ENCODE measurements at places on chromosomes 4 and X.

DNA sequence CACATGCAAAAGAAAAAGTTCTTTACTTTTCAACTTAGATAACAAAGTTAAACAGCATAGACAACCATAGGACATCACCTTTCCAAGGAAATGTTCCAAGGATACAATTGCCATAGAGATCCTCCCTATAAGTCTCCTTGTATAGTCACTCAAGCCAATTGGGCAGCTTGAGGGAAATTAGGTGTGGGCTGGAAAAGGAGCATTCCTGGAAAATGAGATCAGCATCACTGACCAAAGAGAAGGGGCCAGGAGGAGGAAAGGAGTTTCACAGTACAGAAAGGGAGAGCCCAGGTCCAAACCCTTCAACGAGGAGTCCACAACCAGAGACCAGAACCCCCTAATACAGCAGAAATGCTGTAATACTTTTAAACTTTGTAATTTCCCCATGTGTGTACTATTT lies 91.5 kb upstream of the PPARGC1A start:
- DNase-seq, result no peak

- no peak for DNase-seq
Observed at GRCh38 chrX:13581554-13581953, 12.2 kb downstream of the EGFL6 start.

DNA sequence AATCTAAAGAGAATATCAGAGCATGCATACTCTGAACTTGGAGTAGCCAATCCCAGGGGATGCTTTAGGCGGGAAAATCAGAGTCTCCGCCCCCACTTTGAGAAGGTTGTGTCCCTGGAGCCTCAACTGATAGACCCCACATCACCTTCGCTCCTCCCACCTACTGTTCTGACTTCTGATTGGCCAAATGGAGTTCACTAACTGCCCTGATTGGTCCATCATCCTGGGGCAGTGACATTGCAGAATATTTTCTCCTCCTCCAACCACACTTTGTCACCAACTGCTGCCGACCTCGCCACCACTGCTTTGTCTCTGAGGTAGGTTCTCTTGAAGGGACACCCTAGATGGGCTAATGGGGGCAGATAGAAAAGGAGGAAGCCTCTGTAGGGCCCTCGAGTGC lies 22.7 kb upstream of the SPACA5B start:
- DNase-seq, result no peak

GRCh38 chr4:31530555-31530954 lies 810.4 kb downstream of the PCDH7 start:
- DNase-seq, result no peak

GRCh38 chr4:83115656-83116285 lies 1.2 kb upstream of the PLAC8 start:
- DNase-seq, result no peak

DNA sequence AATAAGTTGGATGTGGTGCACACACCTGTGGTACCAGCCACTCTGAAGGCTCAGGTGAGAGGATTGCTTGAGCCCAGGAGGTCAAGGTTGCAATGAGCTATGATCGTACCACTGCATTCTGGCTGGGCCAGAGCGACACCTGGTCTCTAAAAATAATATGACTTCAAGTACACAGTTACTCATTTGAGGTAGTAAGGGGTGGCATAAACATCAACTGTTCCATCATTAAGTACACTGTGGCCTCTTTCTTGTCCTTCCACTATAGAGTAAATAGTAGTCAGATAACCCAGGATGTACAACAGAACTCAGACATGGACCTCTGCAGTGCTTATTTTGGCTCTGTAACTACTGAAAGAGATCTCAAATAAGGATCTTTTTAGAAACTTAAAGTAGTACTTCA lies 10.6 kb downstream of the FAM9B start:
- DNase-seq, result no peak

GRCh38 chrX:138756234-138756633 lies 44.7 kb upstream of the FGF13 start:
- no peak for DNase-seq

- DNase-seq, result no peak
Observed at GRCh38 chr4:186297013-186297645, 31.1 kb downstream of the F11 start.
